Activated CD8-positive, alpha-beta T cell treated with anti-CD3 and anti-CD28 coated beads, Interleukin-2, amount 10 ng/mL, durations not matched to agents 7 days and 5 days (primary cell): ENCODE measurements at places on chromosomes 6 and 20. TPM values are rescaled to one million over a fixed set of nuclear protein-coding genes. Genes with fewer than 3 reads are reported as not detected.

DNA sequence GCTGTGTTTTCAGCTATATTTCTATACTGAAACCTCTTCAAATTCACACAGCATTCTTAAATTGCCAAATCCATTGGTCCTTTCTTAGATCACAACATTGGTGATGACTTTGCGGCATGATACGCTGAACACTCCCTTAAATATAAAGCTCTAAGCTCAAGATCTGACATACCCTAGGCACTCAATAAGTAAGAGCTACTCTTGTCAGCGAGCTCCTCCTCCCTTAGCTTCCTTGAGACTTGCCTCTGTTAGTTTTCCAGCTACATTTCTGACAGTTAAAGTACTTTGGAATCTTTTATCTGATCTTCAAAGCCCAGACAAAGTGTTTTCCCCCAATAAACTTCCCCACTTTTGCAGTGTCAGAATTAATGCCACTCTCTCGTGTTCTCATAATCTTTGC lies 117.0 kb downstream of the HIVEP2 start:
- no peak for DNase-seq

DNA sequence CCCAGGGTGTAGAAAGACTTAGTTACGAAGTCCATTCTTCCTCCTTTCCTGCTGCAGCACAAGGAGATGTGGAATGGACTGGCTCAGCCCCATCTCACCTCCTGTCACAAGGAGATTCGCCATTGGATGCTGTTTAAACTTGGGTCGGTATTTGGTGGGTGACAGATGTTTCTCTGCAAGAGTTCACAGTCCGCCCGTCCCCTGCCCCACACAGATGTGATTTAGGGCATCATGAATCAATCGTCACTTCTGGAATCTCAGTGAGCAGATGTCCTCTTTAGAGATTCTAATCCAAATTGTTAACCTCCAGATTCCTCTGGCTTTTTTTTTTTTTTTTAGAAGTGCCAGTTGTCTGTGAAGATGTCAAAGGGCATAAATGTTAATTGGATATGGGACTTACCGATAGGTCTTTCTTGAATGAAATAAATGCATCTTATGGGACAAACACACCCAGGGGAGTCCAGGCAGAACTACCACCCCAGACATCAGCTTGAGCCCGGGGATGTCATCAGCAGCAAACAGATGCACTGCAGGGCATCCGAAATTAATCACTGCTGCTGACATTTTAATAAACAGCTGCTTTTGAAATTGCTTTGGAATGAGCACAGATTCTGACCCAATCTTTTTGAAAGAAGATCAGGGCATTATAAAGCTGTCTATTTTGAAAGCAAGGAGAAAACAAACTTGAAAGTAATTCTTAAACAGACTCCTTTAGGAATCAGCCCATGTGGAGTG lies 117.6 kb upstream of the CDH4 start:
- DNase-seq: no peak

WFDC10B gene
- total RNA-seq: not detected

UBE2C gene
- 251 TPM for total RNA-seq

DNA sequence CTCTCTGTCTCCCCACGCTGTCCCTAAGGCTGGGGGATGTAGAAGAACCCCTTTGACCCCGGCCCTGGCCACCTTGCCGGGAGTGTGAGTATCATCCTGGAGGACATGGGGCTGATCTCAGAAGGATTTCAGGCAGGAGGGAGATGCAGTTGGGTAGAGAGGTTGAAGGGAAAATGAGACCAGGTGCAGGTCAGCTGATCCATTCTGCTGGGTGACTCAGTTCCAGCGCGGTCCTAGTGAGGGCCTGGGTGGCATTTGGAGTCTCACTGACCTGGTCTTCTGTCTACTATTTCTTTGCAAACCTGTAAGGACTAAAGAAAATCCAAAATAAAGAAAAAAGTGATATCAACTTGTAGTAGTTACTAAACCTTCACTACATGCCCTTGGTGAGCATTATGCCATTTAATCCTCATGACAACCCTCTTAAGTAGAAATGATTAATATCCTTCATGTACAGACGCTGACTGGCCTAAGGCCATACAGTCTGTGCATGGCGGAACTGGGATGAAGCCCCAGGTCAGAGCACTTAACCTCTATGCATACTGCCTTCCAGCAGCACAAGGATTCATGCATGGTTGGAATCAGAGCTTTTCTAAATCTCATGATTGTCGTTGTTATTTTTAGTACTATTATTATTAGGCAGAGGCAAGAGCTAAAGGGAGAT lies 106.3 kb downstream of the ZDHHC14 start:
- no peak for DNase-seq

COL20A1 gene
- not detected for total RNA-seq

DNA sequence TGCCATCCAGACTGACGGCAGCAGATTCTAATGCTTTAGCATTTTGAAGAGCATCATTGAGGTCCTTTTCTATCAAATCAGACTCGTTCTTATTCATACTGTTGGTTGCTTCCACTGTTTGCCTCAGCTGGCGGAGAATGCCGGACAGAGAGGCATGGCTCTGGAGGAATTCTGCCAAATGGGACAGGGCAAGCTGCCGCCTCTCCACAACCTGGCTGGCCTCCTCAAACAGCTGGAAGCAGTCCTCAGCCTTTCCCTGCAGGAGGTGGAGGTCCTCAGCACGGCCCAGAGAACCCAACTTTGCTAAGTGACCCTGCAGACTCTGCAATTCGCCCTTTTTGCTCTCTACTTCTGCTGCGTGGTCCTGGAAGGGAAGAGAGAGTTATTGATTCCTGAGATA lies 220.5 kb downstream of the SYNE1 start:
- DNase-seq: no peak

DNA sequence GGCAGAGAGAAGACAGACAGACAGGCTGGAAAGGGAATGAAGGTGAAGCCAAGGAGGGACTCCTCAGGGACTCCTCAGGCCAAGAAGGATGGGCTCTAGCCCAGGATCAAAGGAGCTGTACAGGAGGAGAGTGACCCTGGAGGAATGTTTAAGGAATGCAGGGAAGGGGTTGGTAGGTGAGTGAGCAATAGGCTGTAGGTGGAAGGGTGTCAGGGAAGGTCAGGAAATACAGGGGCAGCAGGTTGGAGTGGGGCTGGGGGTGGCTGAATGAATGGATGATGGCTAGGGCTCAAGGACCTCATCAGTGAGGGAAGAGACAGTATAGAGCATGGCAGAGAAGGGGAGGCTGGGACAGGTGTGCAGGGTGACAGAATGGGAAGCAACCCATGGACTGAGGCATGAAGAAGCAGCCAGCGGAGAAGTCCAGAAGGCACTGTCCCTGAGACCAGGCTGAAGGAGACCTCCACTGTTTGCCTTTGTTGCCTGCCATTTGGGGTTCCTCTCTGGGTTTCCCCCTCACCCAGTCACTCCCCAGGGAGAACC lies 13.2 kb downstream of the SYNGAP1 start:
- no peak for DNase-seq

COL11A2 gene
- total RNA-seq: 0.83 TPM

DNA sequence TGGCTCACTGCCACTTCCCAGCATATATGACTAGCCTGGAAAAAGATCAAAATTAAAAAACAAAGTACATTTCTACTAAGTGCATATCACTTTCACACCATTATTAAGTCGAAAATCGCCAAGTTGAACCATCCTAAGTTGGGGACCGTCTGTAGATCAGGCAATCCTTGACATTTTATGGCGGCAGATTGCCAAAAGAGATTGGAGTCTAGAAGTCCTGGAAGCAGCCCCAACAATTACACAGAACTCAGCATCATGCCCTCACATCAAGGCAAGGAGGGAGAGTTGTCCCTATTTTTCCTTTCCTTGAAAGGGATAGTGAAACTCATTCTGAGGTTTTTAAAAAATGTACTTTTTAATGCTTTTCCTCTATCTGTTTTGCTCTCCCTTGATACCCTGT lies 30.7 kb downstream of the SLC22A3 start:
- DNase-seq: no peak

GRCh38 chr6:112130878-112131277 lies 43.5 kb downstream of the FAM229B start:
- DNase-seq: no peak

DNA sequence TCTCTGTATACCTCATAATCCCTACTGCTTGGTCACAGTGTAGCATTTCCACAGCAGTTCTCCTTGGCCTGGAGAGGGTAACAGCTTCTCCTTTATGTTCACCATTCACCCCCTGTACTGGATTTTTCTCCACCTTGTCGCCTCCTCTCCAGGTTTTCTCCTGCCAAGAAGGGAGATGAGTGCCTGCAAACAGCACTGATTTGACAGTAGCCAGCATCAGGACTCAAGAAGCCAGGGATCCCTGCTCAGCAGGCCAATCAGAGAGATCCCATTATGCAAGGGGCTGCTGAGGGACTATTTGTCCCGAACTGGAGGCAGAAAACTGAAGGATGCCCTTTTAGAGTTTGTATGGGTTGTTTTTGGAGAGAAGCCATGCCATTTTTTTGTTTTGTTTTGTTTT lies 68.6 kb upstream of the RIPOR2 start:
- DNase-seq: no peak

DNA sequence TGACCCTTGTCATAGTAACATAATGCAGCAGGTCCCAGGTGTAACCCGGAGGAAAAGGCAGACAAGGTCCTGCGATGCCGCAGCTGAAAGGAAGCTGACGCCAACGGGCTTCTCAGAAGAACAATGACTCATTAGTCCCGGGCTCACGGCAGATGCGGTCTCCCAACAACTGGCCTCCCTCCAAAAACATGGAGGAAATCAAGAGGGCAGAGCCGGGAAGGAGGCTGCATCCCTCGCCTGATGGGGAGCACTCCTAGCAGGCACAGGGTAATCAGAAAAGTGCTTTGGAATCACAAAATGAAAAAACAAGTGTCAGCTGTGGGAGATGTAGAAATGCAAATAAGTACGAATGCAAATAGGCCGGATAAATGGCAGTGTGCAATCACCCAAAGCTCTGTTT lies 165.2 kb upstream of the AGPAT4 start:
- DNase-seq: no peak

SMLR1 gene
- total RNA-seq: not detected

CCN6 gene
- total RNA-seq: not detected

- DNase-seq: no peak
These were observed 87.1 kb downstream of the COL19A1 start for GRCh38 chr6:69953491-69953890.

GRCh38 chr6:131602781-131603312 lies 25.2 kb downstream of the MED23 start:
- no peak for DNase-seq
